OCI-LY7 (cell line): ENCODE measurements at places on chromosomes 4 and X.

- no peak for DNase-seq
These were observed 137.8 kb downstream of the RAPGEF2 start for GRCh38 chr4:159240687-159241086.

DNA sequence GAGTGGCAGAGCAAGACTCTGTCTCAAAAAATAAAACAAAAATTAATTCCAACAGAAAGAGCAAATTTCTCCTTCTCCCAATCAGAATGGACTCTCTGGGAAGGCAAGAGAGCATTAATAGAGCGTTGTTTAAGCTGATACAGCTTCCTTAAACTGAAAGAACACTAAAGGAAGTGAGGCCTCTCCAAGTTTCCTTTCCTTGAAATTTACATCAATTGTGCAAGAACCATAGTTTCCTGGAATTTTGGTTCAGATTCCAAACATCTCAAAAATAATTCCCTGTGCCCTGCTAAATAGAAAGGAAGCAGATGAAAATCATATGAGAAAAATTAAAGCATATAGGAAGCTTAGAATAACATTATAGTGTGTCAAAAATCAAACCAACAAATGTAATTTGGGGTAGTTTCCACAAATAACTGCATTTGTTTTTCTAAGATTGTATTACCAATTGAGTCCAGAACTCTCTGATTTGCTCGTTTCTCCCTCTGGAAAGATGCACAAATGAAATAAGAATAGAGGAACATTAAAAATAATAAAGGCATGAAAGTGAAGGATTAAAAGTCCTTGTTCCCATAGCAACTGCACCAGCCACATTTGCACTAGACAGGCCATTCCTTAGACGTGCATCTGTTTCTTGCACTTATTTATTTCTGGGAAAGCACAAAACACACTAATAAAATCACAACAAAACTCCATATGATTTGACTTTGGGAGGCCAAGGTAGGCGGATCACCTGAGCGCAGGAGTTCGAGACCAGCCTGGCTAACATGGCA is 3.7 kb upstream of the FAM241A start:
- no peak for DNase-seq

- DNase-seq = no peak
These were observed 83.5 kb downstream of the NPNT start for GRCh38 chr4:105978684-105979296.

- DNase-seq = no peak
These were observed 3.0 kb downstream of the RAP2C start for GRCh38 chrX:132216283-132216682.

DNA sequence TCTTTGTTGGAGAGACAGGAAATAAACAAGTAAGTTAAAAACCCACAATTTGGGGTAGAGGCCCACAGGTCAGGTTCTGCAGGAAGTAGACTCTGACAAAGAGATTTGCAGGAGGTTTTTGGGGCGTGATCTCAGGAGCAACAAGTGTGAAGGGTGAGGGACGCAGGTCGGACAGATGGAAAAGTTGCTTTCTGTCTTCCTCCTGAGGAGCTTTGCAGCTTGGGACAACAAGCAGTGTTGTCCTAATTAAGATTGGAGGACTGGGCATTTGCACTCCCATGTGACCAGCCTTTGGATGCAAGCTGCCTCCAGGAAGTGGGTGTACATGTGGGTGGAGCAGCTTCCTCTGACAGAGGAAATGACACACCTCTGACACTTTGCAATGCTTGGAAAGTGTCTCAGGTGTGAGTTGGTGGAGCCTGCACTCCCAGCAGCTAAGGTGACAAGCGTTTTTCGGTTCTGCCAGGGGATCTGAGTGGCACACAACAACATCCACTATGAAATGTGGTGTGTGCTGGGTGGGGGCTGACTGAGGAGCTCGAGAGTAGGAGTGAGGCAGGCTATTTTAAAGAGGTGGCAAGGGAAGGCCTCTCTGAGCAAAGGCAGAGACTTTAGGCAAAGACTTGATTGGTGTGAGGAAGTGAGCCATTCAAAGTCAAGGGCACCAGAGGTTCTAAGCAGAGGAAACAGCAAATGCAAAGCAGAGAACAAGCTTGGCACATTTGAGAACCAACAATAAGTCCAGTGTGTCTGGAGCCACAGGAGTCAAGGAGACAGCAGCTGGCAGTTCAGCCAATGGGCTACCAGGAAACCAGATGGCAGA is 339.8 kb upstream of the GATB start:
- peak; percentile 44 for DNase-seq

DNA sequence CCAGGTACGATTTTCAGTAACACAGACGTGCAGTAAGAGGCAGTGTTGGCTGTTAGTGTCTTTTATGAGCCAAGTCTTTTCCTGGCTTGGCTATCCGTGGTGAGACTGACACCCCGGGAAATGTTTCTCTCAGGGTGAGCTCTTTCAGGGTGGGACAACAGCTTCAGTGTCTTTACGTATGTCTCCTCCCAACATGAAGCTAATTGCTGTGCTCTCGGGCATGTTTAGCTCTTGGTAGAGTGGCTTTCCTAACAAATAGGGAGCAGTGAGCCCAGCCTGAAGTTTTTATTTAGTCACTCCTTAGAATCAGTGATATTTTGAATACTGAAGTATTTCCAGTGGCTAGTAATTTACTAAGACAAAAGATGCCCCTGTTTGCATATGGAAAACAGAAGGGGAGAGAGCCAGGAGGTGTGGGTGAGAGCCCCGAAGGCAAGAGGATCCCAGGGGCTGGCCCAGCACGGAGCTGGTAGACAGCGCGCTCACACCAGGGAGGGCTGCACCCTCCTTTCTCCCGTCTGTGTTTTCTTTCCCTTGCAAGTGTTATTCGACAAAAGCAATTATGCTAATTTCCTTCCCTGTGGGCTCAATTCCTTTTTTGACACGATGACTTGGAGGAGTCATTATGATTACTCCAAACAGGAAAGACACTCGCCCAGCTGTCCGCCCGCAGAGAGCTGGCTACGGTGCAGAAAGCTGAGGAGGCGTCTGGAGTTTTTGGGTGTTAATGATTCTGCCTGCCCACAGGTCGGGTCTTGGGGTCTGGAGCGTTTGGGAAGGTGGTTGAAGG is 47.7 kb downstream of the PDGFRA start:
- DNase-seq = no peak

- no peak for DNase-seq
These were observed 219.6 kb upstream of the MAOA start for GRCh38 chrX:43436517-43436916.

DNA sequence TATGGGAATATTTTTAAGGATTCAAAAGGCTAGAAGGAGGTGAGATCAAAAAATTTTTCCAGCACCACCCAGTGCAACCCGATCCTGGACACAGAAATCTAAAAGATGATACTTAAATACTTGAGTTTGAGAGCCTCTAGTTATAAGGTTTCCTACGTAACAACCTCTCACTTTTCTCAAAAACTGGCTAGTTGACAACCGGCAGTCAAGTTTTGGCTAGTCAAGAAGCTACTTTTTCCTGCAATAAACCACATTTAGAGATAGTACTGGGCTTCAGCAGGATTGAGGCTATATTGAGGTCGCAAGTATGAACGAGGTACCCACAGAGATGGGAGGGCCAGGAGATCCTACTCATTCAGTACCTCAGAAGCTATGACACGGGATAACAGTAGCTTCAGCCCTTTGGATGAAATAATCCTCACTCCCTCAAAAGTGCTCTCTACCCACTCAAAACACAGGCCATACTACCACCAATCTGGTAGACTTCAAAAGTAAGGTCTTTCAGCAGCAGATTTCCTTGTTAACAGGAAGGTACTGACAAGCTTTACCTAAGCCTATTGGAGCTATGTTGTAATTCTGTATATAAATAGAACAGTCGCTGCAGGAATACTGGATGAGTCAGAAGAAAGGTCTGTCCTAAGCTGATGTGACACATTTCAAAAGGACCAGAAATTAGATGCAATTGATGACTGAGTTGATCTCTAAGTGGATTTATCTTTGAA is 1.5 kb upstream of the TSPAN5 start:
- no peak for DNase-seq

DNA sequence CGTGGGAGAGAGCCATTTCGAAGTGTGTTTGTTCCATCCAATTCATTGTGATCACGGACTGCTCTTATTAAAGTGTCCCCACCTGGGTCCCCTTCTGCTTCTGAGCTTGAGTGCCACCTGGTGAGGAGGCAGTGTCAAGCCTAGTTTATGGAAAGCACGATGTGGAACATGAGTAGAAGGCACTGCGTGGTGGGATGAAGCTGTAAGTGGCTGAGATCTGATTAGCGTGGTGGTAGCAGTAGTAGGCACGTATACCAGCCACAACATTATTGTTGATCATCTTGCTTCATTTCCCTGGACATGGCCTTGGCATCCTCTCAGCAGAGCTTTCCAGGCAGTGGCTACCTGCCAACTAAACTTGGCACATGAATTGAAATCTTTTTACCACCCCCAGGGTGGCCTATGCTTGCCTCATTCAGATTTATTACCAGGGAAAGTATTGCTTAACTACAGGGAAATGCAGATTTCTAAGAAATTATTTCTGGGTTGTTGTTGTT is 46.4 kb downstream of the GPAT3 start:
- peak; percentile 58 for DNase-seq

DNA sequence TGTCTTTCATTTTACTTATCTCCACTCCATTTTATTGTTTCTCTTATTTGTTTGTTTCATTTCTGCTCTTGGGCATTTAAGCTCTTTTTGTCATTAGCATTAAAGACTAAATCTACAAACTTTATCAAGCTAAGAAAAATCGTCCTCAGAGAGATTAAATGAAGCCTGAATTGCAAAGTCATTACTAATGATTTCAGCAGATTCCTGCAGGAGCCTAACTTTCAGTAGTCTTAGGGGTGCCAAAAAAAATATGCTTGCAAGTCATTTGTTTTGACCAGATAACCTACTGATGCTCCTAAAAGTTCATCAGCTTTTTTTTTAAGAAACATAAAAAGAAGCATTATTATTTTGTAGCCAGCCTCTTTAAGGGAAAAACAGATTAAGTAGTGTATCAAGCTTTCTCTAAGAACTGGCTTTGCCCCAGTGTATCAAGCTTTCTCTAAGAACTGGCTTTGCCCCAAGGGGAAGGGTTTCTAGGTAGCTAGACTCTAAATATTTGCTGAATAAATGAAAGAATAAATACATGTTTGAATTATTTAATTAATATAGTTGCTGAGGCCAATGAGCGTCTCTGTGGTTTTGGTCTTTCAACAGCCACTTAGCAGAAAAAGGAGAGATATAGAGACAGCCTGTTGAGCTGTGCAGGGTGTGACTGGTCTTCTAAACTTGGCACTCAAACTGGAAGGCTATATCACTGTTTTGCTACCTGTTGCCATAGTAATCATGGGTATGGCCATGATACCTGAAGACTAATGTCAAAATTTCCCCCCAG is 174.2 kb downstream of the BTC start:
- no peak for DNase-seq

DNA sequence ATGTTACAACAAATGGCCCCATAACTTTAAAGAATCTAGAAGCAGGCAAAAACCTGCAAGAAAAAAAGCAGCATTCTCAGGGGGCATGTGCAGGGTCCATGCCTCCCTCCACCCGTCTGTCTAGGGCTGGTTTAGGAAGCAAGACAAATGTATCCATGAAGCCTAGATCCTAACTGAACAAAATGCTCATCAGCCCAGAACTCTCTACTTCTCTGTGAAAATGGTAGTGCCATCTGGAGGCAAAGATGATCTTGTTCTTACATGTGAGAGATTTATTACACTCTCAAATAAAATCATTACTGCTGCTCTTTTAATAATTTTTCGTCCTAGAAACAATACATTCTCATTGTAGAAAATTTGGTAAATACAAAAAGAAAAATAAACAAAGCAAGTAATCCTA is 26.7 kb downstream of the NR3C2 start:
- peak; percentile 12 for DNase-seq

DNA sequence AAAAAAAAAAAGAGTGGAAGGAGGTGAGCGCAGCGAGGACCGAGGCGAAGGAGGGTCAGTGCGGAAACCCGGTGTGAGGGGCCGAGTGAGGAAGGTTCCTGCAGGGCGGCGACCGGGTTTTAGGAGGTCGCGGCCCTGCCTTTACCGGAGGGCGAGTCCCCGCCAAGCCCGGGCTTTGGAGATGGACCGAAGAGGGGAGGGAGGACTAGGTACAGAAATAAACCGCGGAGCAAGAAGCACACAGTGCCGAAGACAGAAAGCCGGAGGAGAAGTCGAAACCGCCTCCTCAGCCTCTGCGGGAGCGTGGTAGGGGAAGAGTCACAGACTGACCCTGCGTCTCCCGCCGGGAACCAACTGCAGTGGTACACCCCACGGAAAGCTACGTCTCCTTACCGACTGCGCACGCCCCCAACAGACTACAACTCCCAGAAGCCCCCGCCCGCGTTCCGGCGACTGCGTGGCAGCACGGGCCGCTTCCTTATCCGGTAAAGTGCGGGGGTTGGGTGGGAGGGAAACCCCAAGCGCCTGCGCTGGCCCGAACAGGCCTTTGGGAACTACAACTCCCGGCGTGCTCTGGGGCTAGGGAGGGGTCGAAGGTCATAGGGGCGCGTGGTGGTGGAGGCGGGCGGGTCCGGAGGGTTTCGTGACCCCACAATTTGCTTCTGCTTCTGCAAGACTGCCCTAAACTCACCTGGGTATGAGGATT is at the start of gene NFXL1:
Gene NFXL1 (minus strand): TSS at position 364 of the 706 bp plus-strand sequence. CDS start 380 bp downstream, outside the sequence.
- peak; percentile 97 for DNase-seq
